ENCODE measurements at places on chromosomes 2 and 18.
A peak's percentile ranks its signal among the peaks of the same experiment; 100 is the strongest.

GRCh38 chr2:65240657-65241056 lies 13.0 kb downstream of the ACTR2 start:
- peaks cover 35% of the 10 kb centered on the region for H3K36me3 ChIP-seq
- no peak overlapping the region for H3K27ac ChIP-seq
- H3K27me3 ChIP-seq, result no peaks in the 10 kb centered on the region
- DNase-seq, result no peak

DNA sequence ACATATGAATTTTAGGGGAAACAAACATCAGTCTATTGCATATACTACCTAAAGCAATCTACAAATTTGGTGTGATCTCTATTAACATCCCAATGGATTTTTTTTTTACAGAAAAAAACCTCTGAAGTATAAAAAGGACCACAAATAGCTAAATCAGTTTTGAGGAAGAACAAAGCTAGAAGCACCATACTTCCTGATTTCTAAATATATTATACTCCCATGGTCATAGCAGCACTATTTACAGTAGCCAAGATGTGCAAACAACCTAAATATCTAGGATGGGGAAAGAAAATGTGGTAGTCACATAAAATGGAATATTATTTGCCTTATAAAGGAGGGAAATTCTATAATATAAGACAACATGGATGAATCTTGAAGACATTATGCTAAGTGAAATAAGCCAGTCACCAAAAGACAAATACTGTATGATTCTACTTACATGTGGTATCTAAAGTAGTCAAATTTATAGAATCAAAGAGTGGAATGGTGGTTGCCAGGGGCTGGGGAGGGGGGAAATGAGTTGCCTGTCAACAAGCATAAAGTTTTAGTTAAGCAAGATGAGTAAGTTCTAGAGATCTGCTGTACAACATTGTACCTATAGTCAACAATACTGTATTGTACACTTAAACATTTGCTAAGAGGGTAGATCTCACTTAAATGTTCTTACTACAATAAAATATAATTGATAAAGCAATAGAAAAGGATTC lies 17.6 kb upstream of the CASP8 start:
- no peaks in the 10 kb centered on the region for H3K36me3 ChIP-seq
- DNase-seq, result no peak
- H3K4me1 ChIP-seq, result no peaks in the 10 kb centered on the region
- H3K27me3 ChIP-seq, result no peaks in the 10 kb centered on the region
- H3K27ac ChIP-seq, result no peak overlapping the region
- H3K4me3 ChIP-seq, result no peak overlapping the region

DNA sequence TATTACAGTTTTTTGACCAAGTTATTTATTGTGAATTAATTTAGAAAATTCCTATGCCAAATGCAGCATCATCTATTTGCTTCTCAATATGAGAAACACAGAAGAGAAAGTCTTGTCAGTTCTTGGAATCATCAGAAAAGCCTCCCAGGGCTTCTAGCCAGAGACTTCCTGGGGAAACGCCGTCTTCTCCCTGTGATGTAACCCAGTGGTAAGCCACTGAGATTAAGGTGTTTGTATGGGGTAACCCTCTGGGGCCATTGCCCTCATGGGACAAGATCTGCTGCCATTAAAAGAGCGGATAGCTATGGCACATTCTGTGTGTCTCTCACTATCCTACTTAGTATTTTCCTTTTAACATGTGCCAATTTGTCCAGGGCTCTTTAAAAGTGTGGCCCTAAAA lies 28.0 kb downstream of the ANKRD29 start:
- H3K27ac ChIP-seq, result no peak overlapping the region
- peaks cover 7% of the 10 kb centered on the region for H3K4me1 ChIP-seq
- no peak overlapping the region for H3K4me3 ChIP-seq
- no peaks in the 10 kb centered on the region for H3K36me3 ChIP-seq

DNA sequence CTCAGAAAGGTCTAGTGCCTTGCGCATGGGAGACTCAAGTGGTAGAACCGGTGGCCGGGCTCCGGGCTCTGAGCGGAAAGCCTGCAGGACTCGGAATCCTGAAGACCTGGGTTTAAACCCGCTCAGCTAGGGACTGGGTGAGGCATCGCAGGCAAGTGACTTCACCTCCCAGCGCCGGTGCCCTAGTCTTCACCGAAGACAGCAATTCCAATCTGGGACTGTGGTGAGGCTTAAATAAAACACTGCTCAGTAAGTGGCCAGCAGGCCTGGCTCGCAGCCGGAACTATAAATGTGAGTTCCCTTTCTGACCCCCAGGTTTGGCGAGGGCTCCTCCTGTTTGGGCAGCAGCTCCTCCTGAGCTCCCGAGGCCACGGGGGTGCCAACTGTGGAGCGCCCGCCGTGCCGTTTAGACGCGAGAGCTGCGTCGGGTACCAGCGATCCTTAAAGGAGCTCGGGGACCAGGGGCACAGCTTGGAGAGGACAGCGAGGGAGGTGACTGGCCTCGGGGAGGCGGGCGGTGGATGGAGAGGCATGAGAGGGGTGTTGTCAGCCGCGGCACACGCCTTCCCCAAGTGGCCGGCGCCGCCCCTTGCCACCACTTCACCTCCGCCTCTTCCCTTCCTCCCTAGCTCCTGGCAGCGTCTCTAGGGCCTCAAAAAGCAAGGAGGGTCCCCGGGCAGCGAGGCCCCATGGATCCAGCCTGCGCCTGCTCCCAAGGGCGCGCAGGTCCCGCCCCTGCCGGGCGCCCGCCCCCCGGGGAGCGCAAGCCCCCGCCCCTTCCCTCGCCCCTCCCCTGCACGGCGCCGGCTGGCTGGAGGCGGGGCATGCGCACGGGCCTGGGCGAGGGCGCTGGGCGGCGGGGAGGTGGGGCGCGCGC lies 757 bp upstream of the MTCL1 start:
- H3K27ac ChIP-seq, result peak overlapping the region; percentile 83
- H3K36me3 ChIP-seq, result no peaks in the 10 kb centered on the region
- H3K27me3 ChIP-seq, result no peaks in the 10 kb centered on the region
- peak; percentile 97 for DNase-seq
- H3K4me1 ChIP-seq, result peaks cover 28% of the 10 kb centered on the region

GRCh38 chr2:9189901-9190300 lies 16.7 kb upstream of the ASAP2 start:
- H3K4me3 ChIP-seq, result no peak overlapping the region
- H3K27me3 ChIP-seq, result no peaks in the 10 kb centered on the region
- H3K4me1 ChIP-seq, result peaks cover 7% of the 10 kb centered on the region
- no peaks in the 10 kb centered on the region for H3K36me3 ChIP-seq
- H3K27ac ChIP-seq, result no peak overlapping the region

GRCh38 chr2:9462313-9462712 lies 12.0 kb upstream of the IAH1 start:
- H3K4me1 ChIP-seq, result no peaks in the 10 kb centered on the region
- DNase-seq, result no peak
- no peak overlapping the region for H3K27ac ChIP-seq
- H3K36me3 ChIP-seq, result peaks cover 65% of the 10 kb centered on the region
- no peak overlapping the region for H3K4me3 ChIP-seq

DNA sequence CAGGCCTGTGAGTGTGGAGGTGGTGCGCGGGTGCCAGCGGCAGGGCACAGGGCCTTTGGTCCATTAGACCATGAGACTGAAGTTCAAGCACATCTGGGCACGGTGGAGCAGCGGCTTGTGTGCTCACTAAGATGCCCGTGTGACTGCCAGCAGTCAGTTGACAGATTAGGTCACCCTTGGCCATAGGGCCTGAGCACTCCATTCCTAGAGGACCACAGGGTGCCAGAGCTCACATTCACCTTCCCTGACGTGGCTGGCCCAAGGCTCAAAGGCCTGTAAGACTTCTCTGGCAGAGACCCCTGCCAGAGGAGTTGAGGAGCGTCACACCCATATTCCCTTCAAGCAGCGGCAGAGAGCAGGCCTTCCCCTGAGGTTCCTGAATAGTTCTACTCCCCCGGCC lies 650 bp downstream of the LHCGR start:
- DNase-seq, result no peak
- no peak overlapping the region for H3K27ac ChIP-seq
- no peaks in the 10 kb centered on the region for H3K36me3 ChIP-seq
- peaks cover 3% of the 10 kb centered on the region for H3K4me1 ChIP-seq

DNA sequence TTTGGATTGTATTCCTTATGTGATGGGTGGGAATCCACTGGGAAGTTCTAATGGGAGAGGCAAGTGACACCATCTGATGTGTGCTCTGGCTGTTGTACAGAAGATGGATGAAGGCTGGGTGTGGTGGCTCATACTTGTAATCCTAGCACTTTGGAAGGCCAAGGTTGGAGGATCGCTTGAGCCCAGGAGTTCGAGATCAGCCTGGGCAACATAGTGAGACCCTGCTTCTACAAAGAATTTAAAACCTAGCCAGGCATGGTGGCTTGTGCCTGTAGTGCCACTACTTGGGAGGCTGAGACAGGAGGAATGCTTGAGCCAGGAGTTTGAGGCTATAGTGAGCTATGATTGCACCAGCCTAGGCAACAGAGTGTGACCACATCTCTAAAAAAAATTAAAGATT lies 10.6 kb upstream of the MSH6 start:
- DNase-seq, result no peak
- H3K27ac ChIP-seq, result no peak overlapping the region
- no peak overlapping the region for H3K4me3 ChIP-seq

DNA sequence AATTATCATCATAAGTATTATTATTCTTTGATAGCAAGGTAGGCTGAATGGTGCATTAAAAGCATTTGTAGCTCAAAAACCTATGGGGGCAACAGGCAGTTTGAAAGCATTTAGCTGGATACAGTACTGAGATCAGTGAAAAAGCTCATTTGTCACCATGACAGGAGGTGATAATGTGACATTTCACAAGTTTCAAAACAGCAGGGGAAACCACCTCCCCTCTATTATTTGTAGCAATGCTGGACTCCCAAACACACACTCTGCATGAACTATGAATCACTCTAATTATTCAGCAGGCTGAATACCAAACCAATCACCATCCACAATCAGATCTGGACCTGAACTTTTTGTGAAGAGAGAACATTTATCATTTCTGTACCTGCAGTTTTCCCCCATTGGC lies 63.4 kb downstream of the MYO5B start:
- peaks cover 23% of the 10 kb centered on the region for H3K4me1 ChIP-seq
- H3K4me3 ChIP-seq, result no peak overlapping the region
- H3K36me3 ChIP-seq, result no peaks in the 10 kb centered on the region
- no peak overlapping the region for H3K27ac ChIP-seq

- H3K27ac ChIP-seq, result peak overlapping the region; percentile 72
- no peaks in the 10 kb centered on the region for H3K36me3 ChIP-seq
- no peaks in the 10 kb centered on the region for H3K27me3 ChIP-seq
- peaks cover 24% of the 10 kb centered on the region for H3K4me1 ChIP-seq
Observed at GRCh38 chr2:46970334-46971288, 55.0 kb upstream of the MCFD2 start.

DNA sequence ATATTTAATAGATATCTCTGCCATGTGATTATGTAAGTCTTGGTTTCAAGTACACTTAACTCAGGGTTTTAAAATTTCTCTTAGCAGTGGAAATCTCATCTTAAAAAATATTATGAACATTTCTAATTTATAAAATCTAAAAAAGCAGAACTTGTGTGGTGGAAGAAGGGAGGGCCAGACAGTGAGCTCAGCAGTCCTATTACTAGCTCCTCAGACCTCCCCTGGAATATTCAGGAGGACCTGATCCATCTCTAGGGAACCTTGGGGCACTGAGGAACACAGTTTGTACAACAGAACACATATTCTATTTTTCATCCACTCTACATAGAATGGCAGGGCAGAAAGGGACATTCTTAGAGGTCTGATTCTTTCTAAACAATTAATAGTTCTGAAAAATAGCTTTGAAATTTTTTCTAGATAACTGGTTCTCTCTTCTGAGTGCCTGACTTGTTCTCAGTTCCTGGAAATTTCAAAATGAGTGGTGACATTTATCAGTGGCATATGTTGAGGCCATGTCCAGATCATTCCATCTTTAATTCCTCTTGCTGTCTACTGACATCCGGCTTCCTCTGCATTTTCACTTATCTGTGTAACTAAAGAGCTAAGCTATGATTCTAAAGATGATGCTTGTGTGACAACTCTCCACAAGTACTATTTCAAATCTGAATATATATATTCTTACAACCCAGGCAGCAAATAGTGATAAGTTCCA lies 8.2 kb upstream of the MAP4K4 start:
- H3K36me3 ChIP-seq, result no peaks in the 10 kb centered on the region
- no peak overlapping the region for H3K4me3 ChIP-seq
- H3K4me1 ChIP-seq, result no peaks in the 10 kb centered on the region
- DNase-seq, result no peak
- H3K27me3 ChIP-seq, result no peaks in the 10 kb centered on the region
- H3K27ac ChIP-seq, result no peak overlapping the region

GRCh38 chr18:74784752-74785151 lies 187.1 kb downstream of the ZNF407 start:
- no peak for DNase-seq
- no peaks in the 10 kb centered on the region for H3K27me3 ChIP-seq
- H3K4me1 ChIP-seq, result no peaks in the 10 kb centered on the region
- no peaks in the 10 kb centered on the region for H3K36me3 ChIP-seq
- no peak overlapping the region for H3K4me3 ChIP-seq
- H3K27ac ChIP-seq, result no peak overlapping the region

DNA sequence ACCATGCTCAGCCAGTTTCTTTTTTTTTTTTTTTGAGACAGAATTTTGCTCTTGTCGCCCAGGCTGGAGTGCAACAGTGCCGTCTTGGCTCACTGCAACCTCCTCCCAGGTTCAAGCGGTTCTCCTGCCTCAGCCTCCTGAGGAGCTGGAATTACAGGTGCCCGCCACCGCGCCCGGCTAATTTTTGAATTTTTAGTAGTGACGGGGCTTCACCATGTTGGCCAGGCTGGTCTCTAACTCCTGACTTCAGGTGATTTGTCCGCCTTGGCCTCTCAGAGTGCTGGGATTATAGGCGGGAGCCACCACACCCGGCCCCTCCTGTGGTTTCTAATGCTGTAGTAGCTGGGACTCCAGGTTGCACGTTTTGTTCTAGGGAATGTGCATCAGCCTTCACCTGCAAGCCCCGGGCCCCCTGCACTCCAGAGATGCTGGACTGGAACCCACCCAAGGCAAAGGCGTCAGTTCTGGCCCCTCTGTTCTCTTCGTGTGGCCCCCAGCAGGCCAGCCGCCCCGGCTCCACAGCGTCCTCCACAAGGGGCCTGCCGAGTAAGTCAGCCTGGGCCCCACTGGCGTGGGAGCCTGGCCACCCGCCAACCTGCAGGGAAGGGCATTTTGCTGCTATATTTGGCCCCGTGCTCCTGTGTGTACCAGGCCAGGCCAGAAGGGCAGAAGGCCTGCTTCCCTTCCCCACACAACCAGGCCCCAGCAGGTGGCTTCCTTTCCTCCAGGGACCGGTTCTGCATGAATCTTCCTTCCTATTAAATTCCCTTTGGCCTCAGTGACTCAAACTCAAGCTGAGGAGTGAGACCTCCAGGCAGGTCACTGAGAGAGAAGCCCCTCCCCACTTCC lies 25.7 kb upstream of the B3GNT7 start:
- peaks cover 13% of the 10 kb centered on the region for H3K4me1 ChIP-seq
- H3K4me3 ChIP-seq, result no peak overlapping the region
- H3K36me3 ChIP-seq, result peaks cover 24% of the 10 kb centered on the region
- H3K27ac ChIP-seq, result no peak overlapping the region
- peak; percentile 51 for DNase-seq
- no peaks in the 10 kb centered on the region for H3K27me3 ChIP-seq
